ENCODE measurements at places on chromosomes 2 and 18.

DNA sequence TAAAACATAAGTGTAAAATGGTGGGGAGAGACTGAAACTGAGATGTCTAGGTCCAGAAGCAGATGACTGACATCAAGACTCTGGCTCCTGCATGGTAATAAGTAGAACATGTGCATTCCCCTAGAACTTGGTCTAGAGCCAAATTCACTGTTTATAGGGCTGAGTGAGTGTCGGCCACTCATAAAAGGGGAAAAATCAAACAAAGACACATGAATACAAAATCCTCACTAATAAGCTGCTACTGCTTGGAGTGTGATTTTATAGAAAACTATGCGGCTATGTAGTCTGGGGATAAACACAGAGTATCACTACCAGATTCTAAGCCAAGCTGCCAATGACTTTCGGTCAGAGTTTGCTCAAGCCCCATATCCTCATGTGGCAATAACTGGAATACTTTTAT is 1080.8 kb upstream of the DDX18 start:
- DNase-seq, result no peak

DNA sequence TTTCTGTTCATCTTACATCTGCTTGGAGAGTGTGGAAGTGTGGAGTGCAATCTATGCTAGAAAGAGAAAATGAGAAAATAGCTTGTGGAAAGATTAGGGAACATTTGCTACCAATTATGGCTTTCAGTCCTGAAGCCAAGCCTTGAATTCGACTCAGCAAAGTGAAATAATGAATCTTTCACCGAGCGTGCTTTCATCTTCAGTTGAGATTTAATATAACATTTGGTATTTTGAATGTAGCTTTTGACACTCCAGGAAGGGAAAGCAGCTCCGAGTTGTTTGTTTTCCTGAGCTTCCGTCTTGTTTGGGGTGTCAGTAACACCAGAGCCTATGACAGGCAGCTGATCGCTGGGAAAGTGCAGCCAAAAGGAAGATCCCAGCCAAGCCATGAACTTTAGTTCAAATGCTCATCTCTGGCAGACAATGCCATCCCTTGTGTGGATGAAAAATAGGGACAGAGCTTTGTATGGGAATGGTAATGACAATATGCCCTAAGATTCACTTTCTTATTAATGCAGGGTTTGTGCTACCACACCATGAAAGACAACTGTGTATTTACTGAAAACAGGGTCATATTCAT is 25.0 kb upstream of the PHLPP1 start:
- no peak for DNase-seq

DNA sequence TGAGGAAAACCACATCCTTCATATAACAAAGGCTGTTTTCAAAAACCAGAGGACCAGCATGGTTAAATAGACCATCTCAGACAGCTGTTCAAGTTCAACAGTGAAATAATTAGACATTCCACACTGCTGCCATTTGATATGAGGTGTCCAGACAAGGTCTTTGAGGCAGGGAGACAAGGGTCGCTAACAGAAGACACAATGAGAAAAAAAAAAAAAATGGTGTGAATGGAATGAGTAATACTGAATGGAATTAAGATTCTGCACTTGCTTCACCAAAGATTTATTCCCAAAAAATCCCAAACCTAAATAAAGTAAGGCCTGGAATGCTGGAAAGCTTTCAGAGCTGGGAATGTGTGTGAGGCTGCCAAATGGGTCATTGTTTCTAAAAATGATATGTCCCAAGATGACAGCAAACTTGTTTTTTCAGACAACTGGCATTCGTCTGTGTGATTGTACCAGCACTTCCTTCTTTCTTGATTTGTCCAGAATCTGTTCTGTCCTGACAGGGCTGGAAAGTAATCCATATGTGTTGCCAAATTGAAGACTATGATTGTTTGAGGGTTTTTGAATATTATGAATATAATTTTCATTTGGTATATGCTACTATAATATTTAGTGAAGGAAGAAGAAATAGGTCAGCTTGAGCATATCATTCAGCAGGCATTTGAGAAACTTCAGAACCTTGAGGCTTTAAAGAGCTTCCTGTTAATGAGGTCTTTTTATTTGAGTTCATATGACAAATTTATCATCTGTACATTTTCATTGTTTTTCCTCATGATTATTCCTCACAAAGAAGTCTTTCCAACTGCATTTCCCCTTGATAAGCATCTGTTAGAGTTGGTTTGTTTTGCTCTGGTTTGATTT is 85.2 kb upstream of the ITGA4 start:
- DNase-seq, result no peak

DNA sequence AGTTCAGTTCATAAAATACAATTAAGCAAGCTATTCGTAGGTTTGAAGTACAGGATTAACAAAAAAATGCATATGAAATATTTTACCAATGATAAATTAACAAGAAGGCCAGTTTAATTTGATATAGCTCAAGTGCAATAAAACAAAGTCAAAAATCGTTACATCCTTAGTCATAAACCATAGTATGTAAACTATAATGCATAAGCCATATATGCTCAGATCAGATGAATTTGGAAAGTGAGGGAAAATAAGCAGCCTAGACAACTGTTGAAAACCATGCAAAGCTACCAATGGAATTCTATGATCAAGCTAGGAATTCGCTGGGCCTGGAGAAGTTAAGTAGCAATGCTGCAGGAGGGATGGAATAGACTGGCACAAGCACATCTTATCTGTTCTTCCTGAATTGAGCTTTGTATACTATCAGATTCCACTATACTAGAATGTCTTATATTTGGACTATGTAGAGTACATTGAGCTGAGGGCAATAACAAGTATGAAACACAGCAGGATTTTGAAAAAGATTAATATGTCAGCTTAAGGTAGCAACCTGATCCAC is 682.0 kb downstream of the IRS1 start:
- no peak for DNase-seq

DNA sequence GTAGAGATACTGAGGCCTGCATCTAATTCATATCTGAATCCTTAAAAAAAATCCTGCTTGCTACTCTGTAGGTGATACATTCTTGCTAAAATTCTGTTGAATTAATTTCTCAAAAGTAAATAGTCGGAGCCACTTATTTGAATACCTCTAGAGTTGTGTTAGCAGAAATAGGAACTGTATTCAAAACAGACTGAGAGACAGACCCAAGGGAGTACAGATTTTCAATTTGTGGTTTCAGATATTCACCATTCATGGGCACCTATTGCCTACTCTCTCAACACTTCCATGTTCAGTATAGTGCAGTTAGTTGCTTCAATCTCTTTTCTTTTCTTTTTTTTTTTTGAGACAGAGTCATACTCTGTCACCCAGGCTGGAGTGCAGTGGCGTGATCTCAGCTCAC is 46.6 kb upstream of the CTLA4 start:
- no peak for DNase-seq

GRCh38 chr2:95319481-95320343 is 22.6 kb downstream of the KCNIP3 start:
- no peak for DNase-seq

GRCh38 chr2:94956797-94957391 is 68.6 kb upstream of the MAL start:
- DNase-seq, result no peak

GRCh38 chr2:97812931-97813330 is 99.6 kb downstream of the ZAP70 start:
- no peak for DNase-seq

DNA sequence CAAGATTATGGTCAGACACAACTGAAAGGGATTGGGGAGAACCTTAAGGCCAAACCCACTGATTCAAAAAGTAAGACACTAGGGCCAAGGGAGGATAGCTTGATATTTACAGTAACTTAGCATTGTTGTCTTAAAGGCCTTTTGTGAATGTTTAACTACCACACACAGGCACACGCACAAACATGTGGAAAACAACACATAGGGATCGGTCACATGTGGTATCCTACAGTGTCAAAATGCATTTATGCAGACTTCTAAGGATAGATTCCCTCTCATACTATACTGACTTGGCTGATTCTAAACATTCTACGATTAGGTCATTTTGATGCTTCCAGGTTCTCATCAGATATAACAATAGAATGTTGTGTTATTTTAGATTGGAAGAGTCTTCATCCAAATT is 638.9 kb upstream of the LRRTM1 start:
- no peak for DNase-seq

DNA sequence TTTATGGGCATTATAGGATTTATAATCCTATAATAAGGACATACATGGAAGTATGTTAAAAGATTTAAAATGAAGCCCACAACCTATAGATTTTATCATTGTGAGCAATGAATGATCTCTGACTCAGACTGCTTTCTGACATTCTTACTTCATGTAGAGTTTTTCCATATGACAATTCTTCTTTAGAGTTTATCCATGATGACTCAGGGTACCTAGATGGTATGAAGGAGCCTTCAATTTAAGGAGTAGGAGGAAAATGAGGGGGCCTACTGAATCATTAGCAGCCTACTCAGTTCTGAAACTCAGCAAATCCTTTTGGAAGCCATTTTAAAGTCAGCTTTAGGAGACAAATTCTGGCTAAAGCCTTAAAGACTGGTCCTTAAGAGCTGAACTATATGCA is 10.4 kb downstream of the PELI1 start:
- DNase-seq, result no peak

- no peak for DNase-seq
These were observed 37.2 kb downstream of the ZNF521 start for GRCh38 chr18:25314838-25315190.

- DNase-seq, result no peak
These were observed 346.8 kb upstream of the TCF4 start for GRCh38 chr18:55934821-55935220.

DNA sequence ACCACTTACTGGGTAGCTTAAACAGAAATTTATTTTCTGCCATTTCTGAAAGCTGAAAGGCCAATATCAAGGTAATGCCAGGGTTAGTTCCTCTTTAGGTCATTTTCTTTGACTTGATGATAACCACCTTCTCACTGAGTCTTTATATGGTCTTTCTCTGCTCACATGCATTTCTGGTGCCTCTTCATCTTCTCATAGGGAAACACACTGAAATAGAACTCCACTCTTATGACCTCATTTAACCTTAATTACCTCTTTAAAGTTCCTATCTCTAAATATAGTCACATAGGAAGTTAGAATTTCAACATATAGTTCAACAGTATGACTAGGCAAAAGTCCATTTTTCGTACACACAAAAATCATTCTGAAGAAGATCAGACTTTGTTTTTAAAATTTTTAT is 616.8 kb upstream of the VRK2 start:
- no peak for DNase-seq

GRCh38 chr2:205887637-205888036 is 198.3 kb downstream of the INO80D start:
- DNase-seq, result no peak

DNA sequence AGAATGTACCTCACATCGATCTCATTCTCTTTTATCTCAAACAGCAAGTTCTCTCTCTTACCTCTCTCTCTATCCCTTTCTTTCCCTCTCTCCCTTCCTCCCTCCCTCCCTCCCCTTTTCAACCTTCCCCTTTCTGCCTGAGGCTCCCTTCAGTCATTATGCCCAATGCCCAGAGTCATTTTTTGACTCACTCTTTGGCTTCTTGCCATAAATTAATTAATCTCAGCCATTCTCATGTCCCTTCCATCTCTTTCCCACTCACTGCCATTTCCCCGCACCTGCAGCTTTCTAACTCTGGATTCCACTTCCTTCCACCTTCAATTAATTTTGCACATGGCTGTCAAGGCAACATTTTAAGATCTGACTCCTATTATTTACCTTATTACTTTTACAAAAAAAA is 60.1 kb downstream of the EVA1A start:
- DNase-seq, result no peak

- DNase-seq, result no peak
These were observed 77.7 kb downstream of the TRIM43 start for GRCh38 chr2:95669441-95669991.

GRCh38 chr2:98332989-98333388 is 13.3 kb upstream of the CNGA3 start:
- DNase-seq, result no peak

DNA sequence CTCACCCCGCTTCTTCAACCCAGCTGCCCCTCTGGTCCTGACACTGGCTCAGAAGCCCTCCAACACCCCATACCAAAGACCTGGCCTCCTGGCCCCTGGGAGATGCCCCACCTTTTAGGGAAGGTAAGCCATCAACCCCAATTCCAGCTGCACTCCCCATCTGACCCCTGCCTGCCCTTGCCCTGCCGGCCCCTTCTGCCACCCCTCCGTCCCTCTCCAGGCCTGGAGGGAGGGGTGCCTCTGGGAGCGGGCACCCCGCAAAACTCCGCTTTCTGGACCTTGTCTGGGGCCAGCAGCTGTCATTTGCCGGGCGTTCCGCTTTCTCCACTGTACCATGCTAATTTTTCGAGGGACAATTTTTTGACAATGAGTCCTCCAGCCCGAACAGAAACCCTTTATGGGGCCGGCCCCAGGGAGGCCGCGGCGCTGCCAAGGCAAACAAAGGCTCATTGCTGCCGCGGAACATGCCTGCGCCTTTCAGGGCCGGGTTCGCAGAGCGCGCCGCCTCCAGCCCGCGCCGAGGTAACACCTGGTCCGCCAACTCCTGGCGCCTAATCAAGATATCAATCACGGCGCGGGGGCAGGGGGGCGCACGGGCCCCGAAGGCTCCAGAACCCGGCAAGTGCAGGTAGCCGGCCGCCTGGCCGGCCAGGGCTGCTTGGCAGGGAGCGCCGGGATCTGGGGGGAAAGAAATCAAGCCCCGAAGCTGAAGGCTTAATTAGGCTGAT is 96.0 kb downstream of the INHBB start:
- no peak for DNase-seq

- DNase-seq, result no peak
These were observed 12.3 kb upstream of the SPP2 start for GRCh38 chr2:234038076-234038802.

DNA sequence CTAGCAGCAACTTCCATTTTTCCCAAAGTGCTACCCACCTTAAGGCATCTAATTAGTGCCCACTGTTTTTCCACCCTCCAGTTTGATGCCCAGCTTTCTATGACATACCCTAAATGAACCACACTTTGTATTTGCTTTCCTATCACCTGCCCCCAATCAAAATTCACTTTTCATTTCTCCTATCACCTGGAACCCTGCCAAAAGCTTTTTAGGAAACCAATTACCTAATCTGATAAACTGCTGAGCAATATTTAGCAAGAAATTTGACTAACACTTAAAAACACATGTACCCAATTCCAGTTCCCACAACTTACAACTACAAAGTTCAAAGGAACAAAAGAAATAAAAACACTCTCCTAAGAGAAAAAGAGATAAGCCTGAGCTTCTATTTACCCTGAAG is 71.7 kb downstream of the IKZF2 start:
- no peak for DNase-seq

GRCh38 chr2:238401551-238401950 is 25.2 kb upstream of the ASB1 start:
- no peak for DNase-seq

GRCh38 chr2:229363185-229363814 is 92.2 kb upstream of the PID1 start:
- no peak for DNase-seq

Data from iPS DF 19.7 (cell line).